ENCODE measurements at places on chromosomes 5 and 9.

DNA sequence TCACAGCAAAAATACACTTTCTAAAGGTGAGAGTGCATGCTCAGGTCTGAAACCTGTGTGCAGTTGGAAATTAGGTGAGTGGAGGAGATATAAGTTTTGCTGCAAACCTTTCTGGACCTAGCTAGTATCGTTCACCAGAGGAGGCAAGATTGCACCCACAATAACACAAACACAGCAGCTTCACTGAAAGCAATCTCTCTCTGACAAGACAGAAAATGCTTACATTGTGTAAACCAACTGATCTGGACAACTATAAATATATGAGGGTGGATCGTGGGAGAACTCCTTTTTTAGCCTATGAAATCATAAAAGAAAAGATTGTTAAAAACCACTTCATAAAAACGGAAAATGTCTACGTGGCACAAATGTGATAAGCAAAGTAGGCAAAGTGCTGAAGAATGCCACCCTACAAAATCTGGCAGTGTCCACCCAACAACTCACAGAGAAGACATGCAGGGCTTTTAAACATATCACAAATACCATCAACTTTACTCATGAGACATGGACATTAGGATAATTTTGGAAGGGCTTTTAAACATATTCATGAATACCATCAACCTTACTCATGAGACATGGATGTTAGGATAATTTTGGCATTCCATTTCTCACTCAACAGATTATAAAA is 134.3 kb downstream of the CDH18 start:
- DNase-seq, result no peak

- DNase-seq, result no peak
Measured at GRCh38 chr5:139495638-139496435, 13.3 kb upstream of the STING1 start.

DNA sequence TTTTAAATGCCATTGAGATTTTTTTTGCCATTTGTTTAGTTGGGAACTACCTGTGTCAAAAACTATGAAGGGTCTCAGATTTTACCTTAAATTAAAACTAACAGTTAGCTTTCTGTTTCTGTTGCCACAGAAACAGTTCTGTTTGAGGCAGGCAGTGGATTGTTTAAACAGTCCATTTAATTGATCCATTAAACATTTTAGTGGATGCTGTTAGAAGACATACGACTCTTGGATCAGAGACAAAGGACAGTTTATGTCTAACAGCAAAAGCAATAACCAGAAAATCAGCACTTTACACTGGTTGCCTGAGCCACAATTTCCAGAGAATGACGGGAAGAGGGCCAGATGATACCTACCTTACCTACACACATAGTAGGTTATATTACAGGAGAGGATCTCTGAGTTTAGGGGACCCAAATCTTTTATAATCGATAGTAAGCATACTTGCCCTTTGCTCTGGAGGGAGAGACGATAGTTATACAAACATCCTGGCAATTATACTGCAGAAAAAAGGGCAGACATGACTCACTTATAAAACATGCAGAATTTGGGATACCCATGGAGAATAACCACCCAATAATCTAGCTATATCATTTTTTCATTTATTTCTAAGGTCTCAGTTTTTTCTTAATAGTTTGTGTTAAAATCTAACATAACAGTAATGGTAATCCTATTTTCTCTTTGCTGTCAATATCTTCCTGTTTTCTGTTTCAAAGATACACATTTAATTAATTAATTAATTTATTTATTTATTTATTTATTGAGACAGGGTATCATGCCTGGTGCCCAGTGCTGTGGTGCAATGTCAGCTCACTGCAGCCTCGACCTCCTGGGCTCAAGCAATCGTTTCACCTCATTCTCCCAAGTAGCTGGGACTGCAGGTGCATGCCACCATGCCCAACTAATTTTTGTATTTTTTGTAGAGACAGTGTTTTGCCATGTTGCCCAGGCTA is 136.7 kb upstream of the TNFAIP8 start:
- no peak for DNase-seq

GRCh38 chr9:124621371-124622328 is 114.5 kb upstream of the NR5A1 start:
- DNase-seq, result no peak

- DNase-seq, result no peak
Measured at GRCh38 chr5:160342413-160342941, 27.9 kb downstream of the C1QTNF2 start.

DNA sequence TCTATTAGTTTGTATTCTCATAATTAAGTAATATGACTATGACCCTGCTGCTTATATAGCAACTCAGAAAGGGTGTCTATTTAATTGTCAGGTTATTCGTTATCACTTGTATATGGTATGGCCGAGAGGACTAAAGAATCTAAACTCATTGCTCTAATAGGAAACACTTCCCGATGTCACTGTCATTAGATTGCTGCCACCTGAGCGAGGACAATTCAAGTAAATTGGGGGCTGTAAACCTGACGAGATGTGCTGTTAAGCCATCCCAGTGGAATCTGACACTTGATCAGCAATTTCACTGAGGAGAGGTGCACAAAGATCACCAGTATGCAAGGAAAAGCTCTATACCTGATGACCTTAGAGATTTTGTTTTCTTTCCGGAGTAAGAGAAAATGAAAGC is 1319.3 kb downstream of the MAT2B start:
- DNase-seq, result no peak

- DNase-seq, result no peak
Measured at GRCh38 chr5:159773062-159773924, 143.0 kb upstream of the ADRA1B start.

DNA sequence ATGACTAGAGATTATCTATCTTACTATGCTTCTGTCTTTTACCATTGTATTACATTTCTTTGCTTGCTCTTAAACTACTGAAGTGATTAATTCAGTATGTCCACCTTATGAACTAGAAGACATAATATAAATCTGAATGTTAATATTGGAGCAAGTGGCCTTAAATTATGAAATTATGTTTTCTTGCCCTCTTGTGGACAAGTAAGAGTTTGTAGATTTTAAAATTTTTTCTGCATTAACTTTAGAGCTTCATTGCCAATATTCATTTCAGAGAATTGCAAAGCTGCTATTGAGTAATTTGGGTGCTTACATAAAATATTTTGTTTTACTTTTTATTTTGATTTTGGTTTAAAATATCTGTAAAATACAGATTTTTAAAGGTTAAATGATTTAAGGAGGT is 55.3 kb downstream of the RANBP17 start:
- DNase-seq, result no peak

DNA sequence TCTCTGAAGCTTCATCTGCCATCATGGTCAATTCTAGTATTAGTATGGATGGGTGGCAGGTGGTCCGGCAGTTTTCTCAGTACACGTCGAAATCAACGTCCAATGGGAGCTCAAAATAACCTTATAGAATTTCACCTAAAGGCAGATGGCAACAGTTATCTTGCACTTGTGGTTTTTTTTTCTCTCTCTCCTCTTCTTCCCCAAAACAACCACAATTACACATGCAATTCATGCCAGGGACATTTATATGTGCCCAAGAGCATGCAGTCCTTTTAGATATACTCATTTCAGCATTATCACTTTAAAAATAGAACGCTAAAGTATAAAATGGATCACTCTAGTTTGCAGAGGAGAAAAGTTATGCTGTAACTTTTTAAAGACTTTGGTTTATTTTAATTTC is 1428.9 kb upstream of the WWC1 start:
- no peak for DNase-seq

- DNase-seq, result no peak
Measured at GRCh38 chr9:122126331-122127261, 33.0 kb downstream of the NDUFA8 start.

GRCh38 chr5:180454752-180455151 is 39.4 kb upstream of the CNOT6 start:
- DNase-seq, result no peak

DNA sequence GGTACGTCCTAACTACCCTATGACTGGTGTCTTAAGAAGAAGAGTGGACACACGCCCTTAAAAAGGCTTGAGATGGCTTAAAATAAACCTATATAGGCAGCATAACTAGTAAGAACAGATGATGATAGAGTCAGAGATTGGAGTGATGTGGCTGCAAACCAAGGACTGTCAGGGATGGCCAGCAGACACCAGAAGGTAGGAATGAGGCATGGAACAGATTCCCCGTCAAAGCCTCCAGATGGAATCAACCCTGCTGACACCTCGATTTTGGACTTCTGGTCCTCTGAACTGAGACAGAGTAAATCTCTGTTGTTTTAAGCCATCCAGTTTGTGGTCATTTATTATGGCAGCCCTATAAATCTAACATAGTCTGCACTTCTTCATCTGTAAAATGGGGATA is 7.4 kb downstream of the TMOD1 start:
- DNase-seq, result no peak

DNA sequence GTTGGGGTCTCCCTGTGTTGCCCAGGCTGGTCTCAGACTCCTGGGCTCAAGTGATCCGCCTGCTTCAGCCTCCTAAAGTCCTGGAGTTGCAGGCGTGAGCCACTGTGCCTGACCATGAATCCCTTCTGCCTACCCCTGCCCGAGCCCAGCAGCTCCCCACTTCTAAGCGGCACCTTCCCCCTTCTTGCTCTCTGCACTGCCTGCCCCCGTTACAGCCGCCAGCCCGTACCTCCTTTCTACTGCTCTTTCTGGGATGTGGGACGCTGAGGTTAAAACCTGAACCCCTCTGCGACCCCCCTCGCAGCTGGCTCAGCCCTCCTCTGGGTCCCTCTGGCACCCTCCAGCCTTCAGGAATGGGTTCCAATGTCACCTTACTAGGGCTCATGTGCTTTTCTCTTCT is 249.6 kb downstream of the PBX3 start:
- no peak for DNase-seq

DNA sequence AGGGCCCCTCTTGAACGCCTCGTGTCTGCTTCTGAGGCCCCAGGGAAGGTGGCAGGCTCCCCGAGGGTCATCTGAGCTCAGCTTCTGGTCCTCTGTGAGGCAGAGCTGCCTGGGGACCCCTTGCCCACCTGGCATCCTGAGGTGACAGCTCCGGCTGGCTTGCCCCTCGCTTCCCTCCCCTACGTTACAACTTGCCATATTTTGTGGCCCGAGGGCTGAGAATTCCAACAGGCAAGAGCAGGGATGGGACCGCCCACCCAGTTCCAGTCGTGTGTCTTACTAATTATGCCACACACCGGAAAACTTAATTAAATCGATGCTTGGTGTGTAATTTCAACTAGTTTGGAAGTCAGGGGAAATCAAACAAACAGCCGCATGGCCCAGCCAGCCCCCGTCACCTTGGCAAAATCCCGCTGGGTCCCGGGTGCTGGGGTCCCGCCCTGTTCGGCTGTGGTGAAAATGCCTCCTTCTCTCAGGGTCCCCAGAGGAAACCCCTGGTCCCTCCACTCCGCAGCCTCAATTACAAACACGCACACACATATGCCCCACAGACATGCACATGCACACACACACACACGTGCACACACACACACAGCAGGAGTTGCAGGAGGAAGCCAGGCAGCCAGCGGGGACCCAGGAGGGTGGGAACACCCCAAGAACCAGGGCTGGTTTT is 221.0 kb upstream of the IER5L start:
- no peak for DNase-seq

DNA sequence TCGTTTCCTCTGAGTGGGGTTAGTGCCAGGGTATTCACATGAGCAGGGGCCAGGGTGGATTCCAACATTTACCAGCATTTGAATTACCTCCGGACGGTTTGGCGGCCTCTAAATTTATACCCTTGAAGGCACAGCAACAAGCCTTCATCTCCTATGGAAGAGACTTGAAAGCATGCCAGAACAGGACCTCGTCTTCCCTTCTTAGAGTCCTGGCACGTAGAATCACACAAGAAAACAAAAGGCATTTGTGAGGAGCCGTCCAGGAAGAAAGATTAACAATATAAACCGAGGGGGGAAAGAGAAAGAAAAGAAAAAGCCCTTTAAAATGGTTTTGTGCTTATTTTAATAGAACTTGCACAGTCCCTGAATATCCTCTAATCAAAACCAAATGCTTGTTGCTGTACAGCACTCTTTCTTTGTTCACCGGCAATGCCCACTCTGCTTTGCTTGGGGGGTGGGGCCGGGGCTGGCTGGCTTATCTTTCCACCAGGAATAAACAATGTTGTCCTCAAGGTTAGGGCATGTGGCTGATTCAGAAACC is 575.8 kb upstream of the ZNF462 start:
- DNase-seq, result no peak

DNA sequence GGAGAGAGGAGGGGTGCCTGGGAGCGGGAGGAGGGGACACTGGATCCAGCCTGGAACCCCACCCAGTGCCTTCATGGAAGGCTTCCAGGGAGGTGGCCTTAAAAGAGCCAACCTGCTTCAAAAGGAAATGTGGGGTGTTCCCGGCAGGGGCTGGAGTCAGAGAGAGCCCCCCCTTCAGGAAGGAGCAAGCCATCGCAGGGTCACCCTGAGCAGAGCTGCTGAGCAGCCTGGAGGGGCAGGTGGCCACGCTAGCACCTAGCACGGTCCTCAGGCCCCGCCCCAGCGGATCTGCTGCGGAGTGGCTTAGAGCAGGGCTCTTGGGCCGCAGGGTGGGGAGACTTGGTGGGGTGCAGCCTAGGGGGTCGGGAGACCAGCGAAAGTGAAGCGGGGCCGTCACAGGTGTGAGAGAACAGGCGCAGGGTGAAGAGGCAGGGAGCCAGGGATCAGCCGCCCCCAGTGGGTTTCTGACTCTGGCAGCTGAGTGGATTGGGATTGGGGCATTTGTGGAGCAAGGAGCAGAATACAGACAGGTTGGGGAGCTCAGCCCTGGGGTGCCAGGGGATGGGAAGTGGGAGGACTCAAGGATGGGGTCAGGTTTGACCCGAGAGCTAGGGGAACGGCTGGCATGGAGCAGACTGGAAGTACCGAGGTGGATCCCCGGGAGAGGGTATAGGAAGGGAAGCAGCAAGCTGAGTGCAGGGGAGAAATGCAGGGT is 1.5 kb downstream of the LCN2 start:
- DNase-seq, result no peak

GRCh38 chr9:118522093-118523028 is 818.2 kb downstream of the TLR4 start:
- DNase-seq, result peak; percentile 14

DNA sequence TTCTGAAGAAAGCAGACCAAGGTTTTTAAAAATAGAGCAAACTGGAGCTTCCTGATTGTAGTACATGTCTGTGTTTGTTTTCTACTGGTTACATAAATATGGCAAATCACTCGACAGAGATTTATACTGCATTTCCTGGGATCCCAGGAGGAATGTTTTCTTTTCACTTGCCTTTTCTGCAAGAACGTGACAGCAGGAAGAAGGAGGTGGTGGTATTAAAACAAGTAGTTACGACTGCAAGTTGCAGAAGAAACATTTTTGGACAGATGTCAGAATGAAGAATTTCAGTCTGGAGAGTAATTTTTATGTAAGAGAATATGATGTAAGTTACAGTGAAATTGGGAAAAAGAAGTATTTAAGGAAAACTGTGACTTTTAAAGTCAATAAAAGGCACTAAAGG is 253.7 kb upstream of the NFIL3 start:
- no peak for DNase-seq

- DNase-seq, result no peak
Measured at GRCh38 chr5:163330723-163331668, 106.4 kb upstream of the CCNG1 start.

DNA sequence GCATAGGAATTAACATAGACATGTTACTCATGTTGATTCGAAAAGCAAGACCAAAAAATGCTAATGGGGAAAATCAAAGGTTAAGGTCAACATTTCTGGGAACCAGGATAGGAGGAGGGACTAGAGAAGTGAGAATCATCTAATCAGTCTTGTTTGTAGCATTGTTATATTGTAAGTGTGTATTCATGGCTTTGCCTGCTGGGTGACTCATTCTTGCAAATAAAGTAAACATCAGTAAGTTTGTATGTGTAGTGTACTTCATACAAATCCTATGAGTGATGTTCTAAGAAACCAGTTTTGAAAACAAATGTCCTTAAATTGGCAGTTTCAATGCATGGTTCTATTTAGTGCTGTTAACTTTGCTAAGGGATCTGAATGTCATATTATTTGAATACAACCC is 79.0 kb upstream of the TMEM252 start:
- no peak for DNase-seq
